T-helper 2 cell treated with Interferon-gamma antibody and Interleukin-4, amounts not matched to agents 5 μg/mL and 100 μg/mL, for 36 hours (primary cell): ENCODE measurements at places on chromosomes 3 and 15.

DNA sequence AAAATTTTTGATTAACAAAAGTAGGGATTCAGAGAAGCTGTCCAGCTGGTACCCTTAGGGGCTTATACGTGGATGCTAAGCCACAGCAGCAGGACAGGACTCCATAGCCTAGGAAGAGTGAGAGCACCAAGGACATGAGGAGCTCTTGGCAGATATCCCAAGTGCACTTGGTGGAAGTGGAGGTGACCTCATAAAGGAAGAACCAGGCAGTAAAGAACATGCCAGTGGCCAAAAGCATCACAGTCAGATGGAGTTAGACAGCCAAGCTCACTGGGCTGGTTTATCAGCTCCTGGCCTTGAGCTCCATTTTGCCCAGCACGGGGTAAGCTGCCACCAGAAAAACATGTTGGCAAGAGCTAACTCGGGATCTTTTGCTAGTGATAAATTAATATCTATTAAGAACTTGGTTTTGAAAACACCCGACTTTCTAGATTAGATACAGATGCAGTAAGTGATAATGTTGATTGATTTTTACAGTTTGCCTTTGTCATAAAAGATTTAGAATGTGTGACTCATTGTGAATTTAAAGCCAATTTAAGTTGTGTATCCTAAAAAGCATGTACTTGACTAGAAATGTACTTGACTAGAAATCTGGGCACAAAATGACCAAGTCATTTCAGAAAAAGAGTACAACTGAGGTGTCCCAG lies 108.0 kb downstream of the CMSS1 start:
- peaks cover 4% of the 10 kb centered on the region for H3K36me3 ChIP-seq
- H3K27me3 ChIP-seq, result no peaks in the 10 kb centered on the region
- H3K27ac ChIP-seq, result no peak overlapping the region
- no peak for DNase-seq

- H3K4me3 ChIP-seq, result no peak overlapping the region
- H3K36me3 ChIP-seq, result no peaks in the 10 kb centered on the region
- peaks cover 2% of the 10 kb centered on the region for H3K27me3 ChIP-seq
- no peaks in the 10 kb centered on the region for H3K4me1 ChIP-seq
Observed at GRCh38 chr3:193922034-193922774, 213.7 kb upstream of the HES1 start.

DNA sequence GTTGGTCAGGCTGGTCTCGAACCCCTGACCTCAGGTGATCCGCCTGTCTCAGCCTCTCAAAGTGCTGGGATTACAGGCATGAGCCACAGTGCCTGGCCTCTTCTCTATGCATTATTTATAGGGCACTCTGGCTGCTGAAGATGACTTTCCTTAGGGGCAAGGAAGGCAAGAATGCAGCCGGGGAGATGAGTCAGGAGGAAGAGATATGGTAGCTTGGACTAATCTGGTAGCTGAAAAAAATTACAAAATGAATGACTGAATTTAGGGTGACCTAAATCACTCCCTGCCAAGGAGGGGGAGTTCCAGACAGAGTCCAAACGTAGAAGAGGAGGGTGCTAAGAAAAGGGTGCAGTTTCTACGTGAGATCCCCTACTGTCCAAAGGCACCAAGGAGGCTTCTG lies 14.2 kb downstream of the RHCG start:
- no peak overlapping the region for H3K27ac ChIP-seq
- no peak for DNase-seq
- no peaks in the 10 kb centered on the region for H3K36me3 ChIP-seq
- H3K4me3 ChIP-seq, result no peak overlapping the region

DNA sequence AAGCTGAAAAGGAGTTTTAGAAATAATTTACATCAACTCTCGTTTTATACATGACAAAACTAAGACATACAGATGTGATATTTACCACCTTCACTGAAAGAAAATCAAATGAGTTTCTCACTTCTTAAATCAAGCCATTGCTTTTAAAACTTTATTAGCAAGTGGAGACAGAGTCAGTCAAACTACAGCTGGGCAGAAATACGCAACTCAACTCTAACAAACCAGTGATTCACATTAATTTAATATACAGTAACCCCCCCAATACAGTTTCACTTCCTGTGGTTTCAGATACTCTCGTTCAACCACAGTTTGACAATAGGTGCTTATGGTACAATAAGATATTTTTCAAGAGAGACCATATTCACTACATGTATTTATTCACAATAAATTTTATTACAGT lies 477.1 kb downstream of the MAGI1 start:
- H3K27me3 ChIP-seq, result no peaks in the 10 kb centered on the region
- no peaks in the 10 kb centered on the region for H3K4me1 ChIP-seq
- H3K36me3 ChIP-seq, result no peaks in the 10 kb centered on the region
- H3K4me3 ChIP-seq, result no peak overlapping the region
- no peak for DNase-seq

GRCh38 chr15:57033715-57034439 lies 115.4 kb downstream of the TCF12 start:
- no peak overlapping the region for H3K27ac ChIP-seq
- H3K4me3 ChIP-seq, result no peak overlapping the region
- H3K36me3 ChIP-seq, result no peaks in the 10 kb centered on the region
- no peaks in the 10 kb centered on the region for H3K27me3 ChIP-seq
- no peak for DNase-seq

- peaks cover 4% of the 10 kb centered on the region for H3K4me1 ChIP-seq
- H3K27me3 ChIP-seq, result no peaks in the 10 kb centered on the region
- no peak overlapping the region for H3K4me3 ChIP-seq
Observed at GRCh38 chr3:141777957-141778813, 15.0 kb downstream of the GRK7 start.

DNA sequence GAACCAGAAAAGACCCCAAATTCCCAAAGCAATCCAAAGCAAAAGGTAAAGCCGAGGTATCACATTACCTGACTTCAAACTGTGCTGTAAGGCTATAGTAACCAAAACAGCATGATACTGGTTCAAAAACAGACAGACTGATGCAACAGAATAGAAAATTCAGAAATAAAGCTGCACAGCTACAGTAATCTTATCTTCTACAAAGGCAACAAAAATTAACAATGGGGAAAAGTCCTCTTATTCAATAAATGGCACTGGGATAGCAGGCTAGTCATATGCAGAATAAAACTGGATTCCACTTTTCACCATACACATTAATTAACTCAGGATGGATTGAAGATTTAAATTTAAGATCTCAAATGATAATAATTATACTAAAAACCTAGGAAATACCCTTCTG lies 392.6 kb upstream of the CBLB start:
- no peaks in the 10 kb centered on the region for H3K36me3 ChIP-seq
- no peak overlapping the region for H3K4me3 ChIP-seq
- peaks cover 8% of the 10 kb centered on the region for H3K4me1 ChIP-seq
- H3K27ac ChIP-seq, result no peak overlapping the region
- no peak for DNase-seq

GRCh38 chr3:178320456-178321351 lies 215.5 kb upstream of the KCNMB2 start:
- no peaks in the 10 kb centered on the region for H3K36me3 ChIP-seq
- no peak overlapping the region for H3K4me3 ChIP-seq
- no peaks in the 10 kb centered on the region for H3K27me3 ChIP-seq
- no peak overlapping the region for H3K27ac ChIP-seq
